ENCODE measurements at places on chromosomes 12 and 14. TPM values are rescaled to one million over a fixed set of nuclear protein-coding genes. Genes with fewer than 3 reads are reported as not detected.
A peak's percentile ranks its signal among the peaks of the same experiment; 100 is the strongest.

DNA sequence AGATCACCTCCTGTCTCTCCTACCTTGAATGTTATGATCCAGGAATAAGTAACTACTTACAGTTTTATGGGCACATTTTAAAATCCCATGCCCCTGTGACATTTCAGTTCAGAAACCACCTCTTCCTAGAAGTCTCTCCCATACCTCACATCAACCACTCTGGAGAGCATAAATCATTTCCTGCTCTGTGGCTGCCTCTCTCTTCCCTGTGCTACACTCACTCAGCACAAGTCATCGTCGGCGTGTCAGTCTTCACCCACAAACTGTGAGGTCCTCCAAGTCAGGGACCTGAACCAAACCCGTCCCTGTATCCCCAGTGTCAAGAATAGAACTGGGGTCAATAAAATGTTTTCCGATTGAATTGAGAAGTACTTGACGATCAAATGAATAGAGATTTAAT lies 863.3 kb downstream of the BCL11B start:
- no peak for DNase-seq
- H3K27me3 ChIP-seq: no peaks in the 10 kb centered on the region
- H3K4me3 ChIP-seq: no peak overlapping the region
- no peaks in the 10 kb centered on the region for H3K36me3 ChIP-seq
- no peaks in the 10 kb centered on the region for H3K4me1 ChIP-seq
- H3K27ac ChIP-seq: no peak overlapping the region

DNA sequence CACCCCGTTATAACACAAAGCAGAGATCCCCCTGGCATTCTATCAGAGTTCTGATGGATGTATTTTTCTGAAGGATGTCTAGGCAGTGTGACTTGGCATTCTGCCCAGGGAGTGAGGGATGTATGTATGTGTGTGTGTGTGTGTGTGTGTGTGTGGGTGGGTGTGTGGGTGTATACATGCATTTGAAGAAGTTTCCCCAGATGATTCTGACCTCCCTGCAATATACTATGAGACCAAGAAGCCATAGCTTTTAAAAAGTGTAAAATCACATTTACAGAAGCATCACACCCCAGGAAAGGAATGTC lies 59.7 kb upstream of the NAP1L1 start:
- H3K27ac ChIP-seq: no peak overlapping the region
- H3K4me1 ChIP-seq: no peaks in the 10 kb centered on the region
- no peak for DNase-seq
- H3K4me3 ChIP-seq: no peak overlapping the region
- no peaks in the 10 kb centered on the region for H3K36me3 ChIP-seq

DNA sequence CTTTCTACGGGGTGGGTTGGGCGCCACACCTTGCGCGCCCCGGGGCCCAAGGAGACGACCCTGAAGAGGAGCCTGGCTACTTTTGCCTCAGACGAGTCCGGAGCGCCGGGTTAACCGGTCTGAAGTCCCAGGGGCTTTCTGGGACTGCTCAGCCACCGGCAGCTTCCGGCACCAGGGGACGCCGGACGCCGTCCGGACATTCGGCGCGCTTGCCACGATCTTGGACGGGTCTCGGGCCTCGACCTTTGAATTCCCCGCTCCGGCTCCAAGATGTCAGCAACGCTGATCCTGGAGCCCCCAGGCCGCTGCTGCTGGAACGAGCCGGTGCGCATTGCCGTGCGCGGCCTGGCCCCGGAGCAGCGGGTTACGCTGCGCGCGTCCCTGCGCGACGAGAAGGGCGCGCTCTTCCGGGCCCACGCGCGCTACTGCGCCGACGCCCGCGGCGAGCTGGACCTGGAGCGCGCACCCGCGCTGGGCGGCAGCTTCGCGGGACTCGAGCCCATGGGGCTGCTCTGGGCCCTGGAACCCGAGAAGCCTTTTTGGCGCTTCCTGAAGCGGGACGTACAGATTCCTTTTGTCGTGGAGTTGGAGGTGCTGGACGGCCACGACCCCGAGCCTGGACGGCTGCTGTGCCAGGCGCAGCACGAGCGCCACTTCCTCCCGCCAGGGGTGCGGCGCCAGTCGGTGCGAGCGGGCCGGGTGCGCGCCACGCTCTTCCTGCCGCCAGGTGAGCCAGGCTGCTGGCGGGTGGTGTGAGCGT lies at the start of gene ACOT4:
TSS of gene ACOT4 (plus strand) at position 184 of the 760 bp plus-strand sequence. CDS start at position 271, 87 bp downstream.
- H3K4me1 ChIP-seq: peaks cover 11% of the 10 kb centered on the region
- H3K27me3 ChIP-seq: no peaks in the 10 kb centered on the region
- H3K4me3 ChIP-seq: peak within 1 kb of the TSS; percentile 59

DNA sequence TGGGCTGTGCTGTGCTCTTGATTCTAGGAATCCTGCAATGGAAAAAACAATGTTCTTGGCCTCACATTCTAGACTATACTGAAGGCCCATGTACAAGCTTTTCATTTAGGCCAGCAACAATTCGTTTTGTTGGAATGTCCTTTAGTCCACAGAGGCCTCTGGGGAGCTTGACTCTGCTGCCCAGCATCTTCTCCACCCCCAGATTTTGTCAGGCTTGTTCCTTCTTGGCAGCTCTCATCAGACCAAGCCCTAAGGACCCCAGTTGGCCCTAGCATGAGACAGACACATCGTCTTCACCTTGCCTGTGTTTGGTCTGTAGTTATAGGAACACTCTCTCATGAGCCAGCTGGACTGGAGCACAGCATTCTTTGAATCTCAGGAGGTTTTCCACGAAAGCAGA lies 300.1 kb downstream of the VRK1 start:
- no peak overlapping the region for H3K4me3 ChIP-seq
- H3K36me3 ChIP-seq: no peaks in the 10 kb centered on the region
- H3K27me3 ChIP-seq: peaks cover 9% of the 10 kb centered on the region
- DNase-seq: no peak
- H3K27ac ChIP-seq: no peak overlapping the region

- no peaks in the 10 kb centered on the region for H3K27me3 ChIP-seq
- no peaks in the 10 kb centered on the region for H3K4me1 ChIP-seq
Measured at GRCh38 chr12:107735763-107736162, 25.2 kb downstream of the PRDM4 start.

- H3K27me3 ChIP-seq: no peaks in the 10 kb centered on the region
- H3K4me1 ChIP-seq: no peaks in the 10 kb centered on the region
- no peaks in the 10 kb centered on the region for H3K36me3 ChIP-seq
- no peak for DNase-seq
- no peak overlapping the region for H3K4me3 ChIP-seq
Measured at GRCh38 chr12:32437095-32437515, 37.7 kb downstream of the FGD4 start.

- no peaks in the 10 kb centered on the region for H3K36me3 ChIP-seq
- H3K27me3 ChIP-seq: no peaks in the 10 kb centered on the region
- H3K4me1 ChIP-seq: peaks cover 36% of the 10 kb centered on the region
- no peak overlapping the region for H3K27ac ChIP-seq
- no peak for DNase-seq
- no peak overlapping the region for H3K4me3 ChIP-seq
Measured at GRCh38 chr12:92539110-92539749, 163.6 kb upstream of the PLEKHG7 start.

DNA sequence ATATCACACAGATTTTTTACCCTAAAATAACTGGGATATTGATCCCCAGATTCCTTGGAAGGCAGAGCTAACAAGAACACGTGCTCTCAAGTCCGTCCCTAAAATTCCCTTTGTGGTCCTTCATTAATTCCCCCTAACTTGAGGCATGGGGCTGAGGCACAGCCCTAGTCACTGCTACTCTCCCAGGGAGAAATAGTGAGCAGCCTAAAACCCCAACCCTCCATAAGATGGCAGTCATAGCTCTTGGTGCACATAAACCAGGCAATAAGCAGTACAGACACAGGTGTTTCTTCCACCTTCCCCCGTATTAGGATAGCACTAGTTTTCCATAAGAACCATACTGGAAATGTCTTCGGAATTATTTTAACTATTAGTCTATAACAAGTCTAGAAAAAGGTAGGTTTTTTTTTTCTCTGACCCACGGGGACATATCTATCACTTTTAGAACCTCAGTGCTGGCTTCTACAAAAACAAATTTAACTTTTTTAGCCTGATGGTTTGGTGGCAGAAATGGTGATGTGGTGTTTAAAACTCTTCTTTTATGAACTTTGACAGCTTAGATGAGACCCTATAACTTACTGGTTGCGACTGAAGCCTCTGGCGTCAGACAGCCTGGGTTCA lies 3.1 kb upstream of the ARHGEF40 start:
- H3K27me3 ChIP-seq: no peaks in the 10 kb centered on the region
- H3K36me3 ChIP-seq: no peaks in the 10 kb centered on the region
- no peak overlapping the region for H3K4me3 ChIP-seq

Gene SLCO1C1
- total RNA-seq: 0.41 TPM

Gene KITLG
- 149 TPM for total RNA-seq

Gene ANKS1B
- total RNA-seq: 32.4 TPM

Data from sigmoid colon (tissue), 7 donors.